Osteoblast (primary cell): ENCODE measurements at places on chromosomes 11 and 22. TPM values are rescaled to one million over a fixed set of nuclear protein-coding genes. Genes with fewer than 3 reads are reported as not detected.

The CRACR2B gene
- 0.59 and 0.72 TPM in 2 replicates for total RNA-seq

The PDXP gene
- 5.0 and 5.8 TPM in 2 replicates for total RNA-seq

The TREH gene
- total RNA-seq: not detected in 2 replicates

The LRP4 gene
- 1.5 and 2.2 TPM in 2 replicates for total RNA-seq

The APOL3 gene
- total RNA-seq: 12.1 and 13.8 TPM in 2 replicates

The MMP20 gene
- not detected in 2 replicates for total RNA-seq

The TBX1 gene
- total RNA-seq: under 0.01 TPM in 1 of 2 replicates, not detected in the other

The BEST1 gene
- 5.6 and 8.0 TPM in 2 replicates for total RNA-seq

The CDHR5 gene
- total RNA-seq: not detected in 2 replicates

The SCGB1D2 gene
- not detected in 2 replicates for total RNA-seq

The LARGE2 gene
- total RNA-seq: not detected in 2 replicates

The MUS81 gene
- total RNA-seq: 50.1 and 53.6 TPM in 2 replicates

The MTNR1B gene
- total RNA-seq: not detected in 2 replicates

The KRTAP5-8 gene
- total RNA-seq: 0.36 TPM in 1 of 2 replicates, not detected in the other

The NRXN2 gene
- total RNA-seq: 62.5 and 90.1 TPM in 2 replicates

The FEN1 gene
- 7.7 and 9.0 TPM in 2 replicates for total RNA-seq

The SHISAL1 gene
- 52.5 and 57.2 TPM in 2 replicates for total RNA-seq

The THY1 gene
- 308 and 400 TPM in 2 replicates for total RNA-seq

The TBX10 gene
- total RNA-seq: not detected in 2 replicates

The KCNJ5 gene
- total RNA-seq: 0.29 and 0.36 TPM in 2 replicates

The CARD10 gene
- 11.9 and 12.7 TPM in 2 replicates for total RNA-seq

The KRTAP5-2 gene
- total RNA-seq: not detected in 2 replicates

The GAB2 gene
- total RNA-seq: 18.3 and 18.5 TPM in 2 replicates

The SLC22A9 gene
- total RNA-seq: not detected in 2 replicates

The WNT11 gene
- total RNA-seq: under 0.01 and 0.36 TPM in 2 replicates

The TSKU gene
- total RNA-seq: 23.5 and 24.2 TPM in 2 replicates

The TYR gene
- not detected in 2 replicates for total RNA-seq

The OR5B21 gene
- total RNA-seq: not detected in 2 replicates

The OR5A1 gene
- not detected in 2 replicates for total RNA-seq
